Upper lobe of right lung (tissue), 1 donor: ENCODE measurements at places on chromosomes 2 and 18.

GRCh38 chr2:198127627-198128026, 323.2 kb downstream of the PLCL1 start:
- no peak for DNase-seq

GRCh38 chr2:3035385-3036050, 342.1 kb downstream of the EIPR1 start:
- DNase-seq: no peak

DNA sequence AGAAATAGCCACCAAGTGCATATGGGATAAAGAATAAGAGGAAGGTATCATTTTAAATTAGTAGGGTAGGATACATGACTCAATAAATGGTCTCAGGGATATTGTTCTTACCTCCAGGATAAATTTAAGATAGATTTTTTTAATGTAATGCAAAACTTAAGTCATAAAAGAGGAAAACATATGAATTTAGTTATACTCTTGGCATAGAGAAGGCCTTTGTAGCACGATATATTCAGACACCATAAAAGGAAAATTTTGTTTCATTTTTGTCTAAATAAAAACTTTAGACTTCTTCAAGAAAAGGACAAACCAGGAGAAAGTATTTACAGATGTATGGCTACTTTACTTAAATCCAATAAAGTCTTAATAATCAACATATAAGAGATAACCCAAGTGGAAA, 78.5 kb upstream of the CAB39 start:
- no peak for DNase-seq

GRCh38 chr18:49100226-49100968, 149.6 kb upstream of the SMAD7 start:
- DNase-seq: no peak

DNA sequence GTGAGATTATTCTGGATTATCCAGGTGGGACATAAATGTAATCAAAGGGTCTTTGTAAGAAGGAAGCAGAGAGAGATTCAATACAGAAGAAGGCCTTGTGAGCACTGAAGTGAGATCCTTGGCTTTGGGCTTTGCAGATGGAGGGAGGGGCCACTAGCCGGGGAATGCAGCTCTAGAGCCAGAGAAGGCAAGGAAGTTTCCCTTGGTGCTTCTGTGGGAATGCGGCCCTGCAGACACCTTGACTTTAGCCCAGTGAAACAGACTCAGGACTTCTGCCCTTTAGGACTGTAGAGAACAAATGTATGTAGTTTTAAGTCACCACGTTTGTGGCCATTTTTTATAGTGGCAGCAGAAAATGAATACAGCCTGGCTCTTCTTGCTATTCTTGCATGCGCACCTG, 8.1 kb downstream of the NEU2 start:
- DNase-seq: no peak

- DNase-seq: no peak
These were observed 25.5 kb upstream of the SAP130 start for GRCh38 chr2:128053331-128053730.

DNA sequence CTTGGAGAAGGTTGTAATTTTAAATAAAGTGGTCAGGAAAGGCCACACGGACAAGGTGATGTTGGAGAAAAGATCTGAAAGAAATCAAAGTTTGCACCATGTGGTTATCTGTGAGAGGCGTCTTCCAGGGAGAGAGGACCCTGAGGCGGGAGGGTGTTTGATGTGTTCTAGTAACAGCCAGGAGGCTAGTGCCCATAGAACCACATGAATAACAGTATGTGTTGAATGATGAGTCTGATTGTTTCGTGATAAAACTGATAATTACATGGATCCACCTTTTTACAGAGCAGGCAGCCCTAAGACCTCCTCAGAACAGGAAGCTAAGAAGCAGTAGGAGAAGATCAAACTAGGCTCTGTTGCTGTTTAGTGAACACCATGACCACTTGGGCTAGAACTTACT, 91.4 kb downstream of the SCG2 start:
- no peak for DNase-seq

DNA sequence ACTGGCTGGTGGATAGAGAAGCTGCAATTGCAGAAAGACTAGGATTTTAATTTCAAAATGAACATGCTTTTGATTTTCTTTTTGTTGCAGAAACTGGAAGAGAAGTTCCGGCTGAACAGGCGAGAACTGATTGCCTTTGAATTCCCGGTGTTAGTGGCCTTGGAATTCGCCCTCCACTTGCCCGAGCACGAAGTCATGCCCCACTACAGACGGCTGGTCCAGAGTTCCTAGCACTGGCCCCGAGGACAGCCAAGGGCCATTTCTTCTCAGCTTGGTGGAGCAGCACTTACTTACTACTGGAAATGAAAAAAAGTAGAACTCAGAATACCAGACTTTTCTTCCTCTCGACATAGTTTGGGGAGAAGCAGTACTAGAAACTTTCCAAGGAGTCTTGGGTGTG, 121.9 kb downstream of the CABLES1 start:
- no peak for DNase-seq

DNA sequence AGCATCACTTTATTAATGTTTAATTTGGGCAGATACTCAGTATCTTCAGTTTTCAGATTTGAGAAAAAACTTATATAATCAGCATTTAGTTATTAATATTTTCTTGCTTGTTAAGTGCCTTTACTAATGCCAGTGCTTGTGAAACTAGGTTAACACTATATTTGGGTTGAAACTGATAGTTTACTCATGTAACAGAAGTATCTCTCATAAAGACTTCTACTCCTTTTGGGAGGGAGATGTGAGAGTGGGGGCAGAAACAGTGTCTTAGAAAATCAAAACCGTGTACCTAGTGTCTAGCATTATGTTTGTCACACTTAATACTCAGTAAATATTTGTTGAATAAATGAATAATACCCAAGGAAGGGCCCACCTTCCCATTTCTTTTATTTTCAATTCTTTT, 129.5 kb downstream of the MSTN start:
- no peak for DNase-seq

DNA sequence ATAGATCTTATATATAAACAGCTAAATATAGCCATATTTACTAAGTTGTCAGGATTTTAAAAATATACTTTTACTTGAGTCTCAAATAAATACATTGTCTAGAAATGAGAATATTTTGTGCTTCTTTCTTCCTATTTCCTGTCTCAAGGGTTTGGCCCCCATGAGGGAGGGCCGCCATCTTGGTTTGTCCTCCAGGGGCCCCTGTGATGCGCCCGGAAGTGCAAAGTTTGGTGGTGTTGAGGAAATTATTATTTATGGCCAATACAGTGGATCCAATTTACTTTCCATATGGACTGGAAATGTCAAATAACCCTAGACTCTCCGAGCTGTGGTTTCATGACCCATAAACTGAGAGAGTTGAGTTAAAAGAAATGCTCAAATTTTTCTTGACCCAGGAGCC, 104.7 kb upstream of the OTOS start:
- DNase-seq: no peak
